Bronchial epithelial cell (primary cell): ENCODE measurements at places on chromosomes 11 and 22. TPM values are rescaled to one million over a fixed set of nuclear protein-coding genes. Genes with fewer than 3 reads are reported as not detected.

The SMARCB1 gene
- total RNA-seq = 19.5 and 21.5 TPM in 2 replicates

The MYRF gene
- total RNA-seq = under 0.01 and 0.13 TPM in 2 replicates

The OR52I1 gene
- total RNA-seq = not detected in 2 replicates

The OR5F1 gene
- total RNA-seq = not detected in 2 replicates

The FOLH1 gene
- 0.26 TPM in 1 of 2 replicates, not detected in the other for total RNA-seq

The OR51B4 gene
- not detected in 2 replicates for total RNA-seq

The FOLR3 gene
- total RNA-seq = 11.3 and 26.4 TPM in 2 replicates

The KRTAP5-9 gene
- total RNA-seq = not detected in 2 replicates

The SCGB1D1 gene
- not detected in 2 replicates for total RNA-seq

The MPZL3 gene
- total RNA-seq = 34.8 and 81.4 TPM in 2 replicates

The CDON gene
- total RNA-seq = 2.9 TPM in 2 replicates

The HBE1 gene
- total RNA-seq = not detected in 2 replicates

The DEFB131B gene
- not detected in 2 replicates for total RNA-seq

The APOL3 gene
- 0.13 TPM in 1 of 2 replicates, not detected in the other for total RNA-seq
